ENCODE measurements at places on chromosomes 1 and 21.

DNA sequence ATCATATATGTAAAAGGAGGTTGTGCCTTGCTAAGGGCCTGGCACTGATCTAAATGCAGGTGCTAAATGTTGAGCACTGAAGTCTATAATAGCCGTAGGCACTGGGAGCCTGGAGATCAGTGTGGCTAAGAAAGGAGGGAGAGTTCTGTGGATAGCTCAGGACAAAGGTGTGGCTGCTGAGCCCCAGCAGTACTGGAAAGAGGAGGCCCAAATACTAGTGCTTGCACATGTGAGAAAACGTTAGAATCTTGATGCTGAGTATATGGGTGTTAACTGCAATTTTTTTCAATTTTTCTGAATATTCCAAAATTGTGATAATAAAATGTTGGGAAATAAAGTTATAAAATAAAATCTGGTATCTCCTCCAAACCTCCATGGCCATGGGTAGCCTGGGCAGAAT lies 62.5 kb upstream of the PTGFRN start:
- no peak for DNase-seq

GRCh38 chr1:51518586-51519047 lies 449 bp downstream of the EPS15 start:
- DNase-seq: no peak

DNA sequence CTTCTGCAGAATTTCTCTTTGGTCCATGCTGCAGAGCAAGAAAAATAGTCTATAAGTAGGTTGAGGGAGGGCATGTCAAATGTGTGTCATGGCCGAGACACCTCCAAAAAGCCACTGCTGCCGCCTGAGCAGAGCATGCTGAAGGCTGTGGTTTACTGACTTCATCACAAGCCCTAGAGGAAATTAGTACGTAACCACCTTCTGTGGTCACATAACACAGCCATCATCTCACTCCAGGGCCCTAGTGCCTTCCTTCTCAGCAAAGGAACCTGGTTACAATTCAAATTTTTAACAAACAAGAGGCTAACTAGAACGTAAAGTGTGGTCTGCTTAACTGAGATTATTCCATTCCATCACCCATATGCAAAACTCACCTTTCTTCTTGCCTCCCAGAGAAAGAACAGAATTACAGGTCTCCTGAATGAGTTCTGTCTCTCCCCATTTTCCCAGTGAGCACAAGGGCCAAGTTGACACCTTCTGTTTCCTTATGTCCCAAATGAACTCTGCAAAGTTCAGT lies at the start of gene PTPN22:
PTPN22 (minus strand) TSS at position 116 of the 517 bp plus-strand sequence.
- DNase-seq: peak; percentile 69

- no peak for DNase-seq
These were observed 11.6 kb upstream of the TTC39A start for GRCh38 chr1:51341876-51342496.

DNA sequence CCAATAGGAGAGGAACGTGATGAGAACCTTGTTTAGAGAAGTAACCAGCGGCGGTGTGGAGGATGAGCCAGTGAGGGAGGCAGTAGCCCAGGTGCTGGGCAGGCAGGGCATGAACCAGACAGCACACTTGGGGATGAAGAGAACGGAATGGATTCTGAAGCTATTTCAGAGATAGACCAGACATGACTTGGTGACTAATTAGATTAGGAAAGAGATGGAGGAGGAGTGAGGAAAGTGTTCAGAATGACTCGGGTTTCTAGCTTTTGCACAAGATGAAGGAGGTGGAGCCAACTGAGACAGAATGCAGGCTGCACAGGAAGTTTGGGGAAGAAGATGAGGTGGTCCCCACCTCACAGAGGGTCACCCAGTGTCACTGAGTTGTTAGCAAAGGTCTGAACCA lies 5.1 kb downstream of the PEF1 start:
- no peak for DNase-seq

- no peak for DNase-seq
These were observed 52.2 kb downstream of the RAB3GAP2 start for GRCh38 chr1:220219865-220220698.

DNA sequence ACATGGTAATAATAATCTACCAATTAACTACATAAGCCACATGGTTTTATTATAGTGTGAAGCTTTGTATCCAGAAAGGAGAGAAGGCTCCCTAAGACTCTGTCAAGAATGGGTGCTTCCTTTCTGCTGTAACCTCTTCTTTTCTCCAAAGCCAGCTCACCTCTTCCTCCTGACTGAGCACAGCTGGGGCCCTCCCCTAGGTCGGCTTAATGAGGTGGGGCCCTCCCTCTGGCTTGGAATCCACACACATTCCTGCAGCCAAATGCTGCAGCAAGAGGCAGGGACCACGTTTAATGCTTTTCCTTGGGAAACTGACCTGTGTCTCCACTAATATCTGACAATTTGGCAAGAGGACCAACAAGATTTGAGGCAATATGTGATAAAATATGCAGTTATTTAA lies 94.8 kb downstream of the DSCAM start:
- DNase-seq: no peak

GRCh38 chr1:19625291-19625937 lies 18.7 kb upstream of the NBL1 start:
- no peak for DNase-seq

DNA sequence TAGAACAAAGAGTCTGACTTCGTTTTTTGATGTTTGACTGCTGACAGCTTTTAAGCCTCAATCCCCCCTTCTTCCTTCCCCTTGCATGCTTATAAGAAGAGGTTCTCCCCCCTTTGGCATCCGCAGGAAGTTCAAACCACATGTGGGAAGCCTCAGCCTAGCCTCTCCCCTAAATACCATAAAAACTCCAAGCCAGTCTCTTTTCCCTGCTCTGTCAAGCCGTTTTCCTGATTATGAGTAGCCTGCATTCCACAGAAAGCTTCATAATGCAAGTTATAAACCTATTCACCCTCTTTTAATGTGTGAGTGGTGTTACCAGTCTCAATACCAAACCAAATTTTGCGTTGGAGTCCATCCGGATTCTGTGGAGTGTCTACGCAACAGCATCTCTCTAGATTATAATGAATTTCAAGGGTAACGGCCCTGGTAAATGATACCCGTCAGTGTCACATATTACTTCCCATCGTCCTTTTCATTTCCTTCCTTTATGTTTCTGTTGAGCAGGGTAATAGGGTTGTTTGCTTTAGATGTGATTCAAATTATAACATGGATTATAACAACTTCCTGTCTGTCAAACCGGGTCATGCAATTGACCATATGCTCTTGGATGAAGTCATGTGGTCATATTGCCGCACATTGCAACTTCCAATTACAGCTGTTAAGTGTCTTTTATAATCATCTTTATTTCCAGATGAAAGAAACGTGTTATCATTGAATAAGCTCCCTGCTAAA lies 717.5 kb downstream of the RWDD3 start:
- no peak for DNase-seq

DNA sequence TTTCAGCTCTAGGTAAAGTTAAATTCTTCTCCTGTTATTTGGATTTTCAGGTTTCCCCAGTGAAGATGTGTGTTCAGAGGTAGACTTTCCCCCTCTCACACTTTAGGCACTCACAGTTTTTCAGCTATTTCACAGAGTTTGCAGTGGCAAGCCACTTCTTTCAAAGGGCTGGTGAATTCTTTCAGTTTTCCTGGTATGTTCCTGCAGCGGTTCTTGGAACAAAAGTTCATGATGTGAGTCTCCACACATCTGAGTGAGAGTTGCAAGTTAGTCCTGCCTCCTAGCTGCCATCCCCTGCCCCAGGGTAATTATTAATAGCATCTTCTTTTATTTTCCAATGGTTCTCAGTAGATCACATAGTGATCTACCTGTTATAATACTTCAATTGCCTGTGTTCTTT lies 27.3 kb upstream of the CD84 start:
- no peak for DNase-seq

- no peak for DNase-seq
These were observed 10.2 kb upstream of the TOMM20 start for GRCh38 chr1:235138821-235139220.

DNA sequence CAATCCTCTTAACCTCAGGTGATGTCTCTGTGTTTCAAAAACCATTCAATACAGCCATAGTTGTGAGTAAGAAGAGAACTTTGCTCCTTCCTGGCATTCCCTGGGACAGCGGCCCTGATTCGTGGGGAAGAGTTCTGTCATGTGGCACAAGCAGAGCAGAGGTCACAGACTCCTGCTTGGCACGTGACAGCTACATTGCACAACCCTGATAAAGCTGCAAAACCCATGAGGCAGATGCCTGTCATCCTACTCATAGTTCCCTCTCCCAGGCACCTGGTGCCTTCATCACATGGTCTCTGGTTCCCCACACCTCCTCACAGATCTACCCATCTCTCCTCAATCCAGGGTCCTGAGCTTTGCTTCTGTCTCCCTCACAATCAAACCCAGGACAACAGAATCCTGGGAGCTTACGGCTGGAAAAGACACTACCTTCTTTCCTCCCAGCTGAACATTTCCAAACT lies 70.8 kb downstream of the PLPP3 start:
- no peak for DNase-seq

DNA sequence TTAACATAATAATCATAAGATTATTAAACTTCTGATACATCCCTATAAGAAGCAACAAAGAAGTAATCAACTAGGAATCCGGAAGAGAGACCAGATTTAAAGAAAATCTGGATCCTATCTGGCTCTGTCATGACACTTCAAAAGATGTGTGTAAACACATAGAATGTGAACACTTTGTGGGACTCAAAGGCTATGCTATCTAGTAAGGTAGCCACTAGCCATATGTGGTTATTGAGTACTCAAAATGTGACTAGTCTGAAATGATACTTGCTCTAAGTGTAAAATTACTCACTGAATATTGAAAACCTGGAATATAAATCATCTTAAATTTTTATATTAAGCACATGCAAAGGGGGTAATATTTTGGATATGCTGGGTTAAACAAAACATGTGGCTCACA lies 8.7 kb downstream of the FUBP1 start:
- DNase-seq: no peak

GRCh38 chr21:35520856-35521255 lies 471.8 kb upstream of the RUNX1 start:
- DNase-seq: no peak

GRCh38 chr21:43727519-43728153 lies 8.7 kb downstream of the PDXK start:
- DNase-seq: no peak

DNA sequence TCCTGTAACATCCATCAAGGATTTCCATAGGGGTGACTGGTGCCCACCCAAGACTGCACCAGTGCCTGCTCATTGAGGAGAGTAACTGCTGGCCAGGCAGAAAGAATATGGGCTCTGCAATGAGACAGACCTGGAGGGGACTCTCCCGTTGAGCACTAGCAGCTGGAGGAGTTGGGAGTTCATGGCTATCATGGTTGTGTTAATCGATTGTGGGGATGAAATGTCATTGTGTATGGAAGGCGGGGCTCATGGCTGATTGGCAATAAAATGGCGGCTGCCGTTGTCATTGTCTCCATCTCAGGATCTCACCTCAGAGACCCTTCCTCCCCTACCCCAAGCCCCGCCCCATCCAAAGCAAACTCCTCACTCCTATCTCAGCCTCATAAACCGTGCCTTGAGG lies 3.9 kb downstream of the TMEM125 start:
- DNase-seq: no peak

GRCh38 chr1:213337025-213337678 lies 286.1 kb downstream of the RPS6KC1 start:
- DNase-seq: no peak

DNA sequence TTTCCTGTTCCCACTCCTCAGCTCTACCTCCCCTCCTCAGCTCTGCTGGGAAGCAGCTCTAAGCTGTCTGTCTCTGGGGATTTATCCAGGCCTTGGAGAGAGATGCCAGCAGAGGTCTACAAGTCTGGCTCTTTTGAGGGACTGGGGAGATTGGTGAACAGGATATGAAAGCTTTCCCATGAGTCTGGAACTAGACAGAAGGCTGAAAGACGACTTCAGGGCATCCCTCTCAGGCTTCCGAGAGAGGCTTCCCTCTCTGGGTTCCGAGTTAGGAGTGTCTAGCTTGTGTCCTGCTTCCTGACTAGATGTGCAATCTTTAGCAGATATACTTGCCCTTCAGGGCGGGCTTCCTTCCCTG lies 733 bp downstream of the TMEM35B start:
- DNase-seq: no peak

DNA sequence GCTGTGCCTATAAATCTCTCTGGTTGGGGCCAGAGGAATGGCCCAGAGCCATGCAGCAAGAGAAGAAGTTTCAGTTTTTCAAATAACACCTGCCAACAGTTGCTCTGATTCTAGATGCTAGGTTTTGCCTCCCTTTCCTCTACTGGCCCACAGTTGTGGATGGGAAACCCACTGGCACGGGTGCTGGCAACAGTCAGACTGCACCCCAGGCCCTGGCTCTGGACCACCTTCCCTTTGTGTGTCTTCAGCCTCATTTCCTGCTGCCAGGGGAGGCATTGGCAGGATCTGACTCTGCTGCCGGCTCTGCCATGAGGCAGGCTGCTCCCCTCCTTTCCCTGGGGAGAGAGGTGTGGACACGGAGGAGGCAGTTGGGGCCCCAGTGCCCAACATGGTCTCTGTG lies 142.0 kb downstream of the IGSF21 start:
- DNase-seq: no peak

- DNase-seq: no peak
These were observed 55.4 kb downstream of the EPRS1 start for GRCh38 chr1:219990782-219991510.

- DNase-seq: no peak
These were observed 59.9 kb upstream of the SOD1 start for GRCh38 chr21:31599563-31599962.

GRCh38 chr21:37759777-37760176 lies 156.5 kb downstream of the KCNJ6 start:
- DNase-seq: no peak

DNA sequence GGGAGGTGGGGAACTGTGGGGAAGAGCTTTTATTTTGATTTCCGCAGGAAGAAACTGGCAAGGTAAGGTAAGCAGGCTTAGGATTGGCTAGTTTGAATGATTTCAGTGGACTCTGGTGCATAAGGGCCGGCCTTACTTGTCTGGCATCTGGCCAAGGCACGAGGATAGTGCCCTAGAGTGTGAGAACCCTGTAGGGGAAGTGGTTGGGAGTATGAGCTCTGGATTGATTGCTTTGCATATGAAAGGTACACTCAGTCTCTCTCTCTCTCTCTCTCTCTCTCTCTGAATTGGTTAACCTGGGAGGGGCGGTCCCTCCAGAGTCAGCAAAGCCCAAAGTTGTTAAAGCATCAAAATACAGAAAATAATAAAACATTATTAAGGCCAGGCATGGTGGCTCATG lies 463.0 kb downstream of the SIPA1L2 start:
- no peak for DNase-seq

GRCh38 chr1:164064501-164064900 lies 494.5 kb upstream of the PBX1 start:
- DNase-seq: no peak

GRCh38 chr1:67601539-67601938 lies 83.5 kb upstream of the GADD45A start:
- no peak for DNase-seq

GRCh38 chr1:36831186-36831810 lies 203.0 kb downstream of the GRIK3 start:
- no peak for DNase-seq

- DNase-seq: no peak
These were observed 164.0 kb downstream of the ADSS2 start for GRCh38 chr1:244287726-244288125.

- DNase-seq: no peak
These were observed 31.9 kb downstream of the SLC1A7 start for GRCh38 chr1:53110370-53111072.

GRCh38 chr1:156992215-156992614 lies 53.3 kb downstream of the ARHGEF11 start:
- DNase-seq: no peak

All from stimulated activated CD8-positive, alpha-beta memory T cell treated with anti-CD3 and anti-CD28 coated beads, Interleukin-12 subunit alpha, Interleukin-12 subunit beta, amount 100 ng/mL, for 1 hour (primary cell).